Left lobe of liver (tissue), 2 donors: ENCODE measurements at places on chromosomes 4 and X.

- no peak for DNase-seq
Observed at GRCh38 chr4:158025131-158025530, 147.7 kb downstream of the GASK1B start.

- no peak for DNase-seq
Observed at GRCh38 chr4:24809815-24810405, 14.5 kb downstream of the SOD3 start.

DNA sequence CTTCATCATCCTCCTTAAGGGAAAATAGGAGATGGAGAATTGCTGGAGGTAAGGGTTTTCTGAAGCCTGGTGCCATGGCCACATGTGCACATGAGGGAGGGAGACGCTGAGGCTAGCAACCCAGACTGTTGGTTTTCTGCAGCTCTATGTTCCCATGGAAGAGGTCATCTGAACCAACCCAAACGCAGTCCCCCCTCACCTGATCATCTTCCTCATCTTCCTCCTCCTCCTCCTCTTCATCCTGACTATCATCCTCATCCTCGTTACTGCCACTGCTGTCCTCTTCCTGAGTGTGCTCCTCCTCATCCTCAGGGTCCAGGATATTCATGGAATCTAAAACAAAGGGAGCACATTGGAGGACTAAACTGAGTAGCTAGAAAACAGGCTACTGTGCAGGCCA lies 124.6 kb downstream of the HUWE1 start:
- DNase-seq: no peak

GRCh38 chr4:6224735-6225134 lies 24.4 kb upstream of the JAKMIP1 start:
- DNase-seq: no peak

- no peak for DNase-seq
Observed at GRCh38 chrX:10513974-10514373, 106.4 kb downstream of the MID1 start.

DNA sequence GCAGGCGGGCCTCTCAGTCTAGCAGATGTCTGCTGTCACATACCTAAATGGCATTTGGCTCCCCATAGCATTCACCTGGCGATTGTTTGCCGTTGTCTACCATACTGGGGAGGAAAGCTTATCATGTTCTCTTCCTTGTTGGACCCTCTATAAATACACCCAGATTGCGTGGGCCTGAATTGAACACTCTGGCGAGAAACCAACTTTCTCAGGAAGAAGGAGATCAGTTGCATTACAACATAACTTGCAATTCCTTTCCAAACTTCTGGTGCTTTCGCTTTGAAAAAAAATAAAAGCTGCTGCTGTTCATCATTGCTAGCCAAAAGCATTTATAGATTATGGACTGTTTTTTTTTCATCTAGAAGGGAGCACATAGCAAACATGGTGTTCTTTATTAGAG lies 230.0 kb upstream of the GPC4 start:
- DNase-seq: no peak

GRCh38 chr4:86055898-86056297 lies 304.0 kb downstream of the MAPK10 start:
- no peak for DNase-seq

GRCh38 chr4:41602113-41602512 lies 64.2 kb downstream of the LIMCH1 start:
- no peak for DNase-seq

- DNase-seq: no peak
Observed at GRCh38 chr4:41409594-41409895, 128.4 kb upstream of the LIMCH1 start.

GRCh38 chr4:186881521-186882220 lies 158.0 kb upstream of the FAT1 start:
- no peak for DNase-seq

DNA sequence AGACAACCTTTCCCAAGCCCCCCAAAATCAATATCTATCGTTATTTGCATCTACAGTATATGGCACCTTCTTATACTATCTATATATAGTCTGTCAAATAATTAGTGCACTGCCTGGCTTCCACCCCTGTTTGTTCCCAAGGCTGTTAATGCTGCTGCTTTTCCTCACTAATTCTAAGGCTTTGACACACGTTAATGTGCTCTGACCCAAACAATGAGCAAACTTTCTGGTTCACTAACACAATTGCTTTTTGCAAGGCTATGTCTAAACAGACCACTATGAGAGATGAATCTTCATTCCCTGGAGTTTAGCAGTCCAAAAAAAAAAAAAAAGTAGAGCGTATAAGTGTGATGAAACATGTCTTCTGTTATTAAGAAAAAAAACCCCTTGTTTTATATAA lies 360.9 kb upstream of the AGA start:
- DNase-seq: no peak

- no peak for DNase-seq
Observed at GRCh38 chr4:39526765-39527295, 409 bp downstream of the UGDH start.
